ENCODE measurements at places on chromosomes 7 and 10.

DNA sequence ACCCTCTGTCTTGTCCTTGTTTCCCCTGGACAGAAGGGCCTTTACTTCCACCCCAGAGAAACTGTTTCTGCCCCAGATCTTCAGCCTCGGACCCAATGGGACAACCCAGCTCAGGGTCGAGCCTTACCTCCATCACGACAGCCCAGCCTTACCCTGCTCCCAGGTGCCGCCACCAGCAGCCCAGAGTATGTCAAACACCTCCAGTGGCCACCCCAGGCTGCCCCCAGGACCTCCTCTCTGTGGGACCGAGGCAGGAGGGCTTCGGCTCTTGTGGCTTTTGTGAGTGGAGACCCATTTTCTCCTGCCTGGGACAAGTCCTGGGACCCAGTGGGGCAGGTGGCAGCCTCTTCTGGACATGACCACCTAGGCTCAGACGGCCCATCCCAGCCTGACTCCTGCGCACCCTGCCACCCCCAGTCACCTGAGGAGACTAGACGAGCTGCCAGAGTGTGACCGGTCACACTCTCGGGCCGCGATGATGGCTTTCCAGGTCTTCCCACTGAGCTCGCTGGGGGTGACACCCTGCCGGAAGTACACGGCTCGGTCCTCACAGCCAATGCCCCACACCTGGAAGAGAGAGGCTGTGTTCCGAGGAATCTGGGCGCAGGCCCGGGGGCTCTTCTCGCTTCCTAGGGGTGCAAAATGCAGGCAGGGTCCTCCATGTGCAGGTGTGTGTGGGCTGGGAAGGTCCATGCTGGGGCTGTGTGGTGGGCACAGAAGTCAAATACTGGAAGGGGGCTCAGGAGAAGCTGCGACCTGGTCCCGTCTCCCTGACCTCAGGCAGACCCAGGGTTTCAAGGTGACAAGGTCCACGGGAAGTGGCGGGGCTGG, 15.5 kb downstream of the TECPR1 start:
- no peak for DNase-seq

- DNase-seq = no peak
Measured at GRCh38 chr10:17438583-17438982, 15.8 kb downstream of the ST8SIA6 start.

DNA sequence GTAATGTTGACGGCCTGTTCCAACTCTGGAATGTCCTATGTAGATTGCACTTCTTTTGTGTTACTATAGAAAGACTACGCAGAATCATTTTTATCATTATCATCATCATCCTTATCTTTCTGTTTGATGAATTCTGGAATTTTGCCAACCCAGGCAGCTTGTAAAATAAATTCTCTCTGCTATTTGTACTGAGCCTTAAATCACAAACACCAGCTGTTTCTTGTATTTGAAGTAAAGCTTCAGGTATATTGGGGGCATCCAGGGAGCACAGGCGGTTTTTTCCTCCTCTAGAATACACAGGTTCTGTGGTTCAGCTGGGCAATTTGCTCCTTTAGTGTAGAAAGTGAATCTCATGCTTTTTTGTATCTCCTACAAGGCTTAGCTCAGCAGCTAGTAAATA, 14.9 kb upstream of the CPA5 start:
- peak; percentile 47 for DNase-seq

GRCh38 chr10:89421018-89421476, 6.7 kb downstream of the IFIT5 start:
- no peak for DNase-seq

DNA sequence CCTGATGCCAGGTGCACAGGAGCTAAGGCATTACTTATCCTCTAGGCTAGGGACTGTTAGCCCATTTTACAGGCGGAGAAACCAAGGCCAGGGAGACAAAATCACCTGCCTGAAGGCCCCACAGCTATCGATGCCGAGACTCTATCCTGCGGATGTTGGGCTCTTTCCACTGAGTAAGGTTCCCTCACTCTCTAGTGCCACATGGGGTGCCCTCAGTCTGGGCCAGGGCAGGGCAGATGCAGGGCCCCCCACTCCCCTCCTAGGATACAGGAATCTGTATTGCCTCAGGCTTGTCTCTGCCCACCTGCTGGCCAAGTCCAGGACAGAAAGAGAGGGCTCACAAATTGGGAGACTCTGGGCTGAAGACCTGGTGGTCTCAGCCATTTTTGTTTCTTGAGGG, 45.7 kb downstream of the UNC5B start:
- no peak for DNase-seq

DNA sequence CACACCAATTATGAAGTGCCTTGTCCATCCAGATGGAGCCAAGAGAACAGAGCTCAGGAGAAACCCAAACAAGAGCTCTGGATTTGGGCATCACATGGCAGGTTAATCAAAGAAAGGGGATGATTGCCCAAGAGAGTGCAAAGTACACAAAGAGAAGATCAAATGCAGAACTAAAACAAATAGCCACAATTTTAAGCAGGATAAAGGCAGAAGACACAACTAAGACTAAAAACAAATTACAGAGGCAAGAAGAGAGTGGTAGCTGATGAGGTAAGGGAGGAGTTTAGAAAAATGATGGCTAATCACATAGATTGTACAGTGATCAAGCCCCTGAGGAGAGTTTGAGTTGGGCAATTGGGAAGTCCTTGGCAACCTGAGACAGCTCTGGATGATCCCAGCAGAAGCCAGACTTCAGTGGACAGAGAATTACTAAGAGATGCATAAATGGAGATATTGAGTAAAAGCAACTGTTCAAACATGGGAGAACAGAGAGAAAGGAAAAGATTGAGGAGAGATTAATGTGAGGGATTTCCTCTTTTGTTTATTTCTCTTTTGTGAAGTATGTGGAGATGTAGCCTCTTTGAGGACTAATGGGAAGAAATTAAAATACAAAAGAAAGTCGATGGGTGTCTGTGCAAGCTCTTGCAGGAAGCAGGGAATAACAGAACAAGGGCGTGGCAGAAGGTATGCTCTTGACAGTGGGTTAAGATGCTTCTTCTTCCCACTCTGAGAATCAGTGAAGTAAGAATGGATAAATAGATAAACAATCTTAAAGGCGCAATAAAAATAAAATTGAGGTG, 101.9 kb downstream of the LRRN3 start:
- no peak for DNase-seq

DNA sequence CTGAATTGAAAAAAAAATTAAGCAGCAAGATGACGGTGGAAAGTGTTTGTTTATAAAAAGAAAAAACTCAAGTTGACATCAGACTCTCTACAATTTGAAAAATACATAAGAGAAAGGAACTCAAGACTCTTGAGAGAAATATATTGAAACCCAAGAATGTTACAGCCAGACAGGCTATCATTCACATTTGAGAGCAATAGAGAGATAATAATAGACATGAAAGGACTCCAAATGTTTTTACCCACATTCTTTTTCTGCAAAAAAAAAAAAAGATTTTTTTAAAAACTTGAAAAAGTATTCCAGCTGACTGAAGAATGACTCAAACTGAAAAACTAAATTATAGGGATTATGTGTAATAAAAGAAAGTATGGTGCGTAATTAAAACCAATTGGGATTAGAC, 532.4 kb downstream of the INHBA start:
- DNase-seq = no peak

DNA sequence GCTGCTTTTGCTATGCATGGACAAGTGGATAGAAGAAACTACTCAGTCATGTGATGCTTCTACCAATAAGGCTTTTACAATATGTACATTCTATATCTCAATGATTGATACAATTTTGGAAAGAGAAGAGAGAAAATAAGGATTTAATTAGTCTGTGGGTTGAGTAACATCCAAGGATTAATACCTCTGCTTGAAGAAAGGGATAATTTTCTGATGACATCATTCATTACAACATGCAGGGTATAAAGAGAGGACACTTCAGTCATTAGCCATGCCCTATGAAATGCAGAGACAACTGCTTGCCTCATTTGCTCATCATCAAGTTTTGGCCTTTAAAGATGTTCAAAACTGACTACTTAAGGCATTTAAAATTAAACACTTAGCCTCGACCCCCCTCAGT, 237.3 kb downstream of the AHR start:
- DNase-seq = no peak

GRCh38 chr7:85022064-85022697, 164.7 kb downstream of the SEMA3D start:
- DNase-seq = no peak

DNA sequence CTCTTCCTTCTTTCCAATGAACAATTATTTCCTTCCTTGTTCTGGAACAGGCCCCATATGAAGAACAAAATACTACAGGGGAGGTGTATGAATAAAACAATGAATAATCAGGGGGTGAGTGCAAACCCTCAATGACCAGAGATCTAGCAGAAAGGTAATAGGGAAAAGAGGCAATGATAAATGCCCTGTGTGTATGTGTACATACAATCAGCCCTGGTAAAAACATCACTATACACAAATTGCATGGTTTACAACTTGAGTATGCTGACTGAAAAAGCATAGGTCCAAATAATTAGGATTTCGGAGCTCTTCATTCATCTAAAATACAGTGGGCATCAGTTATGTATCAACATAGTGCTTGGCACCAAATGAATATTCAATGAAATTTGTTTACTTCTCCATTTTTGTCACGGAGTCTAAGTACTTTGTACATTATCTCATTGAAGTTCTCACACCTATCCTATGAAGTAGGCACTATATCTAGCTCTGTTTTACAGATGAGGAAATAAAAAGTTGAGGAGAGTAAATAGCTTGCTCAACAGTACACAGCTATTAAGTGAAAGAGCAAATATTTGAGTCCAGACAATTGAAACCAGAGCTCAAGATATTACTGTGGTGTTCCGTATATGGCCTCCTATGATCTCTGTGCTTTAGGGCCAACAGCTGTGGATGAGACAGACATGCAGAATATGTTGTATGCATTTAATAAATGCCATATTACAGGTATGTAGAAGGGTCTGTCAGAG, 1065.4 kb downstream of the SORCS3 start:
- DNase-seq = no peak

GRCh38 chr10:1419796-1420610, 317.3 kb downstream of the ADARB2 start:
- DNase-seq = no peak

- peak; percentile 56 for DNase-seq
Measured at GRCh38 chr7:97819161-97819560, 53.0 kb downstream of the ASNS start.

- peak; percentile 71 for DNase-seq
Measured at GRCh38 chr7:55439627-55440026, 74.5 kb downstream of the LANCL2 start.

GRCh38 chr7:27277628-27278027, 35.0 kb downstream of the EVX1 start:
- no peak for DNase-seq

GRCh38 chr10:97713339-97713825, at the start of gene MARVELD1:
Gene MARVELD1, plus strand, starts transcription at chr10:97713730. Its CDS starts 147 bp downstream, at chr10:97713877.
- no peak for DNase-seq

Measured in NCI-H1092 (cell line).